ENCODE measurements at places on chromosomes 3 and 15.

- no peak for DNase-seq
Measured at GRCh38 chr3:190973771-190974170, 111.3 kb upstream of the GMNC start.

DNA sequence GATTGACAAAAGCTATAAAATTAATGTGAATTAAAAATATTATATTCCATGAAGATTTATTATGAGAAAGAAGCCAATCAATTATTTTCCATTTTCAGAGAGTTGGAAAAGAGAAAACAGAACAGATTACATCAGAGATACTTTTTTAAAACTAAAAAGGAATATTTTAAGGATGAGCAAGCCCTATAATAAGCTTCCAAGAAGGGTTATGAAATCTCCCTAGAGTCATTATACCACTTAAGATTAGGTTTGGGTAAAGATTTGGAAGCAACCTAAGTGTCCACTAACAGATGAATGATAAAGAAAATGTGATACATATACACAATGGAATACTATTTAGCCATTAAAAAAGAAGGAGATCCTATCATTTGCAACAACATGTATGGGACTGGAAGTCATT is 51.6 kb upstream of the FSIP1 start:
- no peak for DNase-seq

DNA sequence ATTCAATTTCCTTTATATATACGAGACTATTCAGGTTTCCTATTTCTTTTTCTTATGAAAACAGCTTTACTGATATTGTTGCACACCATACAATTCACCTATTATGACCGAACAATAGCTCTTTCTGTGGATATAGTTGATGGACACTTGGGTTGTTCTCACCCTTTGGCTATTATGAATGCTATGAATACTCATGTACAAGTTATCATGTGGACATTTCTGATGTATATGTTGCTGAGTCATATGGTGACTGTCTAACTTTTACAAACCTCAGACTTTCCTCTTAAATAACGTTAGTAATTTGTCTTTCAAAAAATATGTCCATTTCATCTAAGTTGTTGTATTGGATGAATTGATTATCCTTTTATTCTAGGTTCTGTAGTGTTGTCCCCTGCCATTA is 15.7 kb upstream of the USF3 start:
- no peak for DNase-seq

DNA sequence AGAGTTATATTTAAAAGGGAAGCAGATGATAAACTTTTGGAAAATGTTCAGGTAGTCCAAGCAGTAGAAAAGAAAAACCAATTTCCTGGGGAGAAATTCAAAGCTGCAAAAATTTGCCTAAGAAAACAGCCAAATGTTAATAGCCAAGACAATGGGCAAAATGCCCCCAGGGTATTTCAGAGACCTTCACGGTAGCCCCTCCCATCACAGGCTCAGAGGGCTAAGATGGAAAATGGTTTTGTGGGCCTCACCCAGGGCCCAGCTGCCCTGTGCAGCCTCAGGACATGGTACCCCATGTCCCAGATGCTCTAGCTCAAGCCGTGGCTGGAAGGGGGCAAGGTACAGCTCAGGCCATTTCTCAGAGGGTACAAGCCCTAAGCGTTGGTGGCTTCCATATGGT is 391.0 kb downstream of the ZIC4 start:
- DNase-seq, result no peak

DNA sequence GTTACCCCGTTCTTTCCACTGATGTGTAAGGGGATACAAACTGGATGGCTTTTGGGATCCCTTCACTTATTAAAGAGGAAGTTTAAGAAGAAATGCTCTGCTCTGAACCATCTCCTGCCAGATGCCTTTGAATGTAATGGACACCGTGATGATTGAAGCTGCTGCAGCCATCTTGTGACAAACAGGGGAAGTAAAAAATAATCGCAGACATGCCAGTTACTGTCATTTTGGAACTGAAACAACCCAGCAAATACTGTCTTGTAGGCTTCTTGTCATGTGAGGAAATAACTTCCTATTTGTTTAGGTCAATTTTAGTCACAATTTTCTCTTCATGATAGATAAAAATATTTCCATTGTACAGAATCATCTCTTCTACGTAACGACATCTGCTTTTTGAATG is 224.0 kb downstream of the CHL1 start:
- no peak for DNase-seq

GRCh38 chr3:96863129-96863740 is 48.8 kb downstream of the EPHA6 start:
- DNase-seq, result peak; percentile 30

- DNase-seq, result no peak
Measured at GRCh38 chr3:42656680-42657610, 3.4 kb downstream of the ZBTB47 start.

- DNase-seq, result no peak
Measured at GRCh38 chr3:175002732-175003143, 143.6 kb downstream of the NAALADL2 start.

DNA sequence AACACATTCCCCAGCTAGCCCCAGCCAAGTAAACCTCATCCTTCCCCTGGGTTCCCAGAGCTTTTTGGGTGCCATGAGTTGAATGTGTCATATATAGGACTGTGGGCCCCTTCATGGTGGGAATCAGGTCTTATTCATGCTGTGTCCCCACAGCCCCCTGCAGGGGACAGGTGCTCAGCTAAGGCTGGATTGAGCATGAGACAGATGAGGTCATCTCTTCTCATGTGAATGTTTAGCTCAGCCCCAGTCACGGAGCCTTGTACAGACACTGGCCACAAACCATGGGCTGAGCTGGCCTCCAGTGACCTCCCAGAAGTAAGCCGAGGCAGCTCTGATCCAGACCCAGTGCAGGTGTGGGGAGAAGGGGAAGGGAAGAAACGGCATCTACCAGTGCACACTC is 70.7 kb downstream of the C3orf70 start:
- DNase-seq, result no peak

DNA sequence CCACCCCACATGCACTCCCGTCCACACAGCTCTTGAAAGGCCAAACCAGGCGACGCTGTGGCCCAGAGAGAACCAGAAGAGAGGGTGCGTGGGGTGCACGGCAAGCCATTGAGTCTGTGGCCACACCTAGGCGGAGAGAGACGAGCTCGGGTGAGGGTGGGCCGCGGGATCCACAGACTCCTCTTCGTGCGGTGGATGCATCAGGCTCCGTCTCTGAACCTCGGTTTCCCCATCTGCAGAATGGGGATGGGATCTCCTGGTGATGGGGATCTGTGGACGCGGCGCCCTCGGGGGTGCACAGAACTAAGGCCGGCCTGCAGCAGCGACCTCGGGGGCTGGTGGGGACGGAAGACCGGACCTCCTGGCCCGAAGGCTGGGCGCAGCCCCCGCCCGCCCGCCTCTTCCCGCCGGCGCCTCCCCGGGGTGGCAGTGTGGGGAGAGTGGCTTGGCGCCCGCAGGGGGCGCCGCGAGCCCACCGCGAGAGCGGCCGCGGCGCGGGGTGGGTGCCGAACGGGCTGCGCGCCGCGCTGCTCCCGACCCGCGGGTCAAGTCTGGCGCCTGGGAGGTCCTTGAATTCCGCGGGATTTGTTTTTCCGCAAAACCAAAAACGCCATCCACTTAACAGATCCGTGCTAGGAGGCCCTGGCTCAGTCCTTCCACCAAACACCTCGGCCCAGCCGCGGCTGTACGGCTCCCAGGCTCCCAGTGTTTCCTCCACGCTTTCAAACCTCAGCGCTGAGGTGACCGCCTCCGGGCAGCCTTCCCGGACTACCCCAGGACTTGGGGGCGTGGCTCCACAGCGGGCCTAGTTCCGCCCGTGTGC is 13.2 kb upstream of the ADPGK start:
- DNase-seq, result peak; percentile 59

DNA sequence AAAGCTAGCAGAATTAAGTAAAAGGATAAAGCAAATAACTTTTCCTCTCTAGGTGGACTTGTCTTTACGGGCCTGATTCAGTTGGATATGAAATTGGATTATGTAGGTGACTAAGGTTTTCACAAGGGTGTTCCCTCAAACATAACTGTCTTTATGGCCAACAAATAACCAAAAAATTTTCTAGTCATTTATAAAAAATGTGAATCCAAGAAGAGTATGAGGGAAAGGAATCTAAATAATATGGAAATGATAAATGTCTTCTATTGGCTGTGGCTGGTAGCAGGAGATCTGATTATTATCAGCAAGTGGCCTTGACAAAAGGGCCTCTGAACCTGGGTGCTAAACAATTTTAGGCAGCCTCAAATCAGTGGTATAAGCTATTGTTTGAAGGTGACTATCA is 594.0 kb upstream of the UBE2E2 start:
- no peak for DNase-seq

DNA sequence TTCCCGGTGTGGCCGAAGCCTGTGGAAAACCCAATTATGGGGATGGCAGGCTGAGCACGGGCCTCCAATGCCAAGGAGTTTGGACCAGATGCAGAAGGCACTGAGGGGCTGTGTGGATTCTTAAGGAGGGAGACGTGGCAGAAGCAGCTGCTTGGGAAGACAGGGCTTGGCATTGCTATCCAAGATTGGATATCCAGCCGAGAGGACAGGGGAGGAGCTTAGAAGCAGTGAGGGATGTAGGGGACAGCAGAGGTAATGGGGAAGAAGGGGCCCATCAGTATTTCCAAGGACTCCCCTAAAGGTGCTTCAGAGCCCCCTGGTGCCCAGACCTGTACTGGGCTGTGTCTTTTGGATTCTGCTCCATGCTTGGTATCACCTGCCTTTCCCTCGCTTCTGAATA is 112.8 kb upstream of the TLE3 start:
- DNase-seq, result no peak

GRCh38 chr3:194801461-194802432 is 116.1 kb downstream of the FAM43A start:
- no peak for DNase-seq

DNA sequence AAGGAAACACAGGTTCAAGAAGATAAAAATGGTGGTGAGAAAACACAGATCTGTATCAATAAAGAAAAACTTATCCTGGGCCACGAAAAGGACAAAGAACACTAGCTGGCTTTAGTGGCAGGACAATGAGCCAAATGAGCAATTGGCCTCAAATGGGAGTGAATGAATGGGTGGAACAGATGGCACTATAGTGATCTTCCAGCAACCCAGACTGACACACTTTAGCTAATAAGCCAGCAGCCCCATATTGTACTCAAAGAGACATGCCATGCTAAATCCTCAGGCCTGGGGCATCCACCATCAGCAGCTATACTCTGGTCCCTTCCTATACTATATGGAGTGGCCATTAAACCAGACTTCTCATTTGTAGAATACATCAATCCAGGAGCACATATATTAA is 60.0 kb upstream of the GADL1 start:
- no peak for DNase-seq

DNA sequence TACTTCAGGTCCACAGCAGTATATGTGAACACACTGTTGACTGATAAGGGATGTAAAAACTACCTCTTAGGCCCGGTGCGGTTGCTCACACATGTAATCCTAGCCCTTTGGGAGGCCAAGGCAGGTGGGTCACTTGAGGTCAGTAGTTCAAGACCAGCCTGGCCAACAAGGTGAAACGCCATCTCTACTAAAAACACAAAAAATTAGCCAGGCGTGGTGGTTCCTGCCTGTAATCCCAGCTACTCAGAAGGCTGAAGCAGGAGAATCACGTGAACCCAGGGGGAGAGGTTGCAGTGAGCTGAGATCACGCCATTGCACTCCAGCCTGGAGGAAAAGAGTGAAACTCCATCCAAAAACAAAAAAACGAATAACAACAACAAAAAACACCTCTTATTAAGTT is 194.6 kb upstream of the KCNMB2 start:
- DNase-seq, result no peak

DNA sequence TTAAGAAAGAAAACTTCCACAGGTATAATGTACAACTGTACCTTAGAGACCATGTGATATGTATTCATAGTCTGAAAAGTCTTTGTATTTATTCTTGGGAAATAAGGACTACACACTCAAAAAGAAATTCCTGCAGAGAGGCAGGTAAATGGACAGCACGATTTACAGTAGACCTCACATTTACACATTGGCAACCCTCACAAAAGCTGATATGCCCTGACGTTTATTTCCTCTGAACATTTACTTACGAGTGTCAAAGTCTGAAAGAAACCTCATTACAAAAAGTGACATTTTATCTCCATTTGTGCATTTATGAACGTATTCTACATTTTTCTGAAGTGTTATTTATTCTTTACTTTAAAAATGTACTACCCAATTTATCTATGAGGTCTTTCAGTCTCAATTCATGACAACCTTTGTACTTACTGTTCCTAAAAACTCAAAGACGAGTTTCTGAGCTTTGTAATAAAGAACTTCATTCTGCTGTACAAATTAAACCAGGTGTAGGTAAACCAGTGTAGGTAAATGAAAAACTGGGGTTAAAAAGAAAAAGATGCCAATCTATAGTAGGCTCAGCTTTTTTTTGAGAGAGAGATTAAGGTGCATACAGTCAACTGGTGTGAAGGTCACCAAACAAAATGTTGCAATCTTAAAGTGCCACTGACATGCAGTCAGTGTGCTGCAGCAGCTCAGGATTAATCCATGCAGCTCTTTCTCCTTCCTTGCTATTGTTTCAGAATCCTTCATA is 44.3 kb downstream of the THRB start:
- no peak for DNase-seq

- peak; percentile 3 for DNase-seq
Measured at GRCh38 chr15:34708422-34708821, 46.4 kb downstream of the GJD2 start.

DNA sequence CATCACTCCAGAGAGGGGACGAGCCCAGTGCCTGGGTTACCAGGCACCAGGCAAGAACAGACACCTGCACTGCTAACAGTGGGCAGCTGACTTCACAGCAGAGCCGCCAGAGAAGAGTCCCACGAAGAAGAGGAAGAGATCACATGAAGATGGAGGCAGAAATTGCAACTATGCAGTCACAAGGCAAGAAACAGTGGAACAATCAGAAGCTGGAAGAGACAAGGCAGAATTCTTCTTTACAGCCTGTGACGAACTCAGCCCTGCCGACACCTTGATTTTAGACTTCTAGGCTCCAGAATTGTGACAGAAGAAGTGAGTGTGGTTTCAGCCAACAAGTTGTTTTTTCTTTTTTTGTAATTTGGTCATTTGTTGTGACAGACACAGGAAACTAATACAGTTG is 59.2 kb downstream of the IL12A start:
- no peak for DNase-seq

GRCh38 chr3:196186651-196187573 is 24.3 kb downstream of the ZDHHC19 start:
- DNase-seq, result peak; percentile 45

DNA sequence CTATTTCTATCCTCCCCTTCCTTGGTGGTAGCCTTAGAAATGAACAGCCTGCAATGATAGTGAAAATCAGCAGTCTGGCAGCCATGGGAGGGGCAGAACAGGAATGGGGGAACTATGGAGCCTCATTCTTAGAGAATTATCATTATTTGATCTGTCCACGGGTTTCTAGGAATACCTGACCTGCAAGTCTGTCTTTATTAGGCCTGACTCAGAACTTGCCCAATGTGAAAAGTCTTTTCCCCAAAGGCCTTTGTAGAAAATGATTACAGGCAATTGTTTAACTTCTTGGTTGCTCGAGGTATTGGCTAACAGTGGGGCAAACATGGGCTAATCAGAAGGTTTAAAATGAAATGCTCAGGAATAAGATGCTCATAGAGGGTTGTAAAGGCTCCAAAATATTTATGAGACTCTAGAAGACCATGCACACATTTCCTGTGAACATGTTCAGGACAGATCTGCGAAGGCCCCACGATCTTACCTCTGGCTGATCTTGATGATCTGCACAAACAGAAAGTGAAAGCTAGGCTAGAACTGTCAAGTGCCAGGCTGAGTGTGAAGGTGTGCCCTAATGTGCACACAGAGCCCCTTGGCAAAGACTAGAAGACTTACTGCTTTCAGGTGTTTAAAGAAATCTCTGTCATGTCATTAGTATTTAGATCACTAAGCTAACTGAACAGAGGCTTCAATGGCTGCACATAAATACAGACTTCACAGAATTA is 39.6 kb upstream of the LAMP3 start:
- DNase-seq, result peak; percentile 40

- DNase-seq, result no peak
Measured at GRCh38 chr15:101570241-101570640, 80.7 kb upstream of the PCSK6 start.

All from activated CD4-positive, alpha-beta T cell treated with anti-CD3 and anti-CD28 coated beads, Interleukin-2, Interleukin-6, amounts not matched to agents 100 ng/mL and 50 ng/mL, durations not matched to agents 16 hours and 8 hours (primary cell).